ENCODE measurements at places on chromosomes 6 and 20.

- no peak for DNase-seq
Observed at GRCh38 chr6:104252276-104252675, 607.4 kb downstream of the HACE1 start.

DNA sequence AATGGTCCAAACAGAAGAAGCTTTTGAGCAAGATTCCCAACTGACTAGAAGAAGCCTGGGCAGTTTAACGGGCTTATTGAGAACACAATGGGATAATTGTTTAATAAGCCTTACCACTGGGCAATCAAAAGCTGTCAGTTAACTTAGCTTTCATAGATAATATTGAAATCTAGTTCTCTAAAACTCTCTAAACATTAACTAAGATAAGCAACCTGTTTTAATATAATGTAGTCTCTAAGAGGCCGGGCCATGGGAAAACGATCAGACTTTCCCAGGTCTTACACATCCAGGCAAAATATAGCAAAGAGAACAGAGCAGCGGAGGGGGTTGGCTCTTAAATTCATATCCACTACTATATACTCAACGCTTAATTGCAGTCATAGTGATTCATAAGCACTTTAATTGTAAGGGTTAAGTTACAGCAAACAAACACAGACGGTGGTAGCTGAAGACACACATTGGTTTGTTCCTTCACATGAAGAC lies 128.0 kb upstream of the FAM83B start:
- no peak for DNase-seq

GRCh38 chr6:109791301-109791700 lies 100.2 kb downstream of the FIG4 start:
- DNase-seq: no peak

DNA sequence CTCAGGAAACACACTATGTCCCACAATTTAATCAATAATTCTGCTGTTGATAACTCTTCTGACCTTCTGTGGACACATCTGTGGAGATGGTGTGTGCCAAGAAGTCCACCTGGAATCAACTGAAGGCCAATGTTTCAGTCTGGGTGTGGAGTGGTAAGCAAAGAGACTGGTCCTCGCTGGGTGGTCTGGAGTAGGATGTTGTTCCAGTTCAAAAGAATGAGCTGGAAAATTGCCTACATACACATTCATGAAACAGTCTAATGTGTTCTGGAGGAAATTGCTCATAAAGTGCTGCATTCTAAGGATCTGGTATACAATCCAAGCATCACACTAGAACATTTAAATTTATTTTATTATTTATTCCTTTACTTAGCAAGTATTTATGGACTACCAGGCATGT lies 33.9 kb upstream of the TBX18 start:
- DNase-seq: no peak

- DNase-seq: no peak
Observed at GRCh38 chr6:161273274-161273751, 548 bp downstream of the AGPAT4 start.

DNA sequence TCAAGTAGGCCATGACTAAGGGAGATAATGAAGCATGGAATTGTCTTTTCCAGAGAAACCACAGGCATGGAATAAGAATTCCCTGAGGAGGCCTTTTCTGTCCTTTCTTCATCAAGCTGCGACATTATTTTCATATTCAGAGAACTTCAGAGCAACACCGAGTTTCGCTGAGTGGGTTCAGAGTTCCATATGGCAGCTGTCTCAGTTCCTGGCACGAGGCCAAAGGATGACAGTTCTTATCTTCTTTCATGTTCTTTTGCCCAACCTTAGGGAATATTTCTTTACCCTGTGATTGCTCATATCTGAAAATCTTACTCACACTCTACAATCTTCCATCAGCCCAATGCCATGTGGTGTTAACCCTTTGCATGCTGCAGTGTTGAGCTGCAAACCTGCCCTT lies 135.3 kb upstream of the BMP2 start:
- DNase-seq: no peak

- DNase-seq: no peak
Observed at GRCh38 chr6:52496631-52497030, 76.5 kb downstream of the EFHC1 start.

DNA sequence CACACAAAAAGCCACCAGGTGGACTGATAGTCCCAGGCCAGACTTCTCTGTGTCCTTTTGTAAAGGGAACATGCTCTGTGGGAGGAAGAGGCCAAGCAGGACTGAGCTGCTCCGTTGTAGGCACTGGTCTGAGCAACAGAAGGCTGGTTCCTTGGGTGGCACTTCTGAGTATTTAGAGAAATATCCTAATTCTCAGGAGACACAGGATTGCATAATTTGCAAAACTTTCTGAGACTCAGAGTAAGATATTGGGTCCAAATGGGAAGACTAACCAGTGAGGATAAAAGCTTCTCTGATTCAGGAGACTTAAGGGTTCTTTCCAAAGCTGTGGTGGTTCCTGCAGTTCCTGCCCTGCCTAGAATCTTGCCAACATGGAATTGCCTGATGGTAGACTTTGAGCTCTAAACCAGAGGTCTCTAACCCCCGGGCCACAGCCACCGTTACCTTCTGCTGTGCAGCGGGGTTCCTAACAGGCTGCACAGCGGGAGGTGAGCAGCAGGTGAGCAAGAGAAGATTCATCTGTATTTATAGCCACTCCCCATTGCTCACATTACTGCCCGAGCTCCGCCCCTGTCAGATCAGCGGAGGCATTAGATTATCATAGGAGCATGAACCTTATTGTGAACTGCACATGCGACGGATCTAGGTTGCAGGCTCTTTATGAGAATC lies 107.0 kb downstream of the OLIG3 start:
- no peak for DNase-seq

DNA sequence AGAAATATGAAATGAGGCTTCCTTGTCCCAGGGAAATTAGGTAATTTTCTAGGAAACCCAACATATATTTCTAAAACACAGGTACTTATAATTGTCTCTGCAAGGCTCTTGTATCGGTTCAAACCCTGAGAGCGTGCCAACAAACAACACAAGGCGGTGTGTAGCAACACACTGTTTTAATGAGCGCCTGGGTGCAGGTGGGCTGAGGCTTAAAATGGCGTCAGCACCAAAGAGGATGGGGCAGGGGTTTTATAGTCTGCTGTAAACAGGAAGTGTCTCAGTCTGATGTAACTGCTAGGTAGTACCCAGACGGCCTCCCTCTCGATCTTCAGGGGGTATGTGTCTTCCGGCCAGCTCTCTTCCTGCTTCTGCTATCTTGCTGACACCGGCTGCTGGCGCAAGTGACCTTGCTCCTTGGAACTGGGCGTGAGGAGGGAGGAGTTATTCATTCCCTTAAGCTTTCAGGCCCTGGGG lies 69.7 kb downstream of the EPB41L2 start:
- DNase-seq: no peak

DNA sequence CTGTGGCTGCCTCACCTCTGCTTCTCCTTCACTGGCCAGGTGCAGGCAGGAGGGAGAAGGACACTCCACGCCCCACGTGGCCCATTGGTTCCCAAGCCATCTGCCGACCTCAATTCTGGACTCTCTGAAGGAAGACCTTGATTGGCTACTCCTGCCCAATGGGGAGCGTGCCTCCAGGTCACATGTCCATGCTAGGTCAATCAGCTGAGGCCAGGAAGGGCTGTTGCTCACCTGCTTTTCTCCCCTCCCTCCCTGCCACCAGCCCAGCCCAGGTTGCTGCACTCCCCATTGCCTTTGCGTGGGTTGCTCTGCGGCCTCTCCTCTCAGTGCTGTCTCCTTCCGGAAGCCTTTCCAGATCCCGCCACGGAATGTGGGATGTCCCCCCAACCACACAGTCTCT lies 21.9 kb upstream of the CDH4 start:
- DNase-seq: no peak

GRCh38 chr6:163695414-163695864 lies 280.9 kb downstream of the QKI start:
- no peak for DNase-seq

GRCh38 chr20:34705397-34706301 lies 1.5 kb downstream of the TP53INP2 start:
- DNase-seq: no peak

- DNase-seq: no peak
Observed at GRCh38 chr6:82419859-82420258, 56.2 kb downstream of the TPBG start.

GRCh38 chr20:17767624-17768023 lies 67.9 kb downstream of the BANF2 start:
- no peak for DNase-seq

GRCh38 chr6:22271081-22271480 lies 25.8 kb downstream of the PRL start:
- DNase-seq: no peak

DNA sequence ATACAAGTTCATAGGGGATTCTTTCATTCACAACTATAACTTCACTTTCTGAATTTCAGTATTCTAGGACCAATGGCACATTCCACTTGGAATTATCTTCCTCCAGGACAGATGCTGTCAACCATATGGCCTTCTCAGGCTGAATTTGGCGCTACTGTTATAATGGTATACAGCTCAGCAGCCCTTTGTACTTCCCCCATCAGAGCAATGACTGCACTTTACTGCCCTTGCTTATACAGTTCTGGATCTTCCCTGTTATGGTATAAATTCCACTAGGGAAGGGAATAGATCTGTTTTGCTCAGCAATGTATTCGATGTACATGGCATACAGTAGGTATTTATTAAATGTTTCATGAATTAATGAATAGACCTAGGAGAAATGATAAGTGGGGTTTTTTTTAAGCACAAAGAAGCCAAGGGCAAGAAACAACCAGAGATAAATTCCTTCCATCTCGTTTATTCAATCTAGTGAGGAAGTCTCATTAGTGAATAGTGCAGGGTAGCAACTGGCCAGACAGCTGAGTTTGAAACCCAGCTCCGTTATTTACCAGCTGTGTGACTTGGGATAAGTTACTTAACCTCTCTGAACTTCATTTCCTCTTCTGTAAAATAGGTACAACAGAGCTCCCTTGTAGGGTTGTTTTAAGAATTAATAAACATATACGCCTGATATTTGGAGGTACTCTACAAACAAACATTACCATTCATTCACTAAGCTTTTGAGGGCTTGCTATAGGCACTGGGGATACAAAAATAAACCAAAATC lies 97.1 kb upstream of the PRDM1 start:
- no peak for DNase-seq

DNA sequence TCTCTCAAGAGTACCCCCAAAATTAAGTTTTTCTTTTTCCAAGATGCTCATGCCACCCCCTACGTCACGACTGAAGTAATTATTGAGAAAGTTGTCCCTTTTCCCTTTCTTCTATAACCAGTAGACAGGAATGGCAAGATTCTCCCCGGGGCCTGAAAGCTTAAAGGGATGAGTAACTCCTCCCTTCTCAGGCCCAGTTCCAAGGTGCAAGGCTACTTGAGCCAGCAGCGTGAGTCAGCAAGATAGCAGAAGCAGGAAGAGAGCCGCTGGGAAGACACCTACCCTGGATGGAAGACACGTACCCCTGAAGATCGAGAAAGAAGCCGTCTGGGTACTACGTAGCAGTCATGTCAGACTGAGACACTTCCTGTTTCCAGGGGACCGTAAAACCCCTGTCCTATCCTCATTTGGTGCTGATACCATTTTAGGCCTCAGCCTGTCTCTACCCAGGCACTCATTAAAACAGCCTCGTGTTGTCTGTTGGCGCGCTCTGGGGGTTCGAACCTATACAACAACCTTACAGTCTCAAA lies 241.0 kb downstream of the ADGRG6 start:
- no peak for DNase-seq

DNA sequence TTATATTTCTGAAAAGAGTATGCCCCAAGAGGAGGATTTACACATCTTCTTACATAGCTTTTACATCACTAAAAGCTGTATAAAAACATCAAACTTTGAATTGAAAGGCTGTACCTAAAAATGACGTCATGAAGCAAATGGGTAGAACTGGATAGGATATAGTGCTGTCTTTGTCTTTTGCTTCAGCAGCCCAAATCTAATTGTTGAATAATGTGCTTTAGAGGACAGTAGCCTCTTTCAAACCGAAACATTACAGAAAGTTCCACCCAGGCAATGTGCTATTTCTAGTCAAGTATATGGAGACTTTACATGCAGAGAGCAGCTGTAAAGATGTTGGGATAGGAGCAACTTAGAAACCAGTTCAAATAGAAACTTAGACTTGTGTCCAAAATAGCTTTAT lies 51.9 kb downstream of the ADGRG6 start:
- no peak for DNase-seq

GRCh38 chr6:138970856-138971425 lies 17.1 kb downstream of the REPS1 start:
- no peak for DNase-seq

GRCh38 chr20:33719989-33720709 lies at the start of gene PXMP4:
Gene PXMP4 (minus strand): TSS chr20:33720310. CDS start chr20:33720207, 103 bp downstream.
- DNase-seq: peak; percentile 95

DNA sequence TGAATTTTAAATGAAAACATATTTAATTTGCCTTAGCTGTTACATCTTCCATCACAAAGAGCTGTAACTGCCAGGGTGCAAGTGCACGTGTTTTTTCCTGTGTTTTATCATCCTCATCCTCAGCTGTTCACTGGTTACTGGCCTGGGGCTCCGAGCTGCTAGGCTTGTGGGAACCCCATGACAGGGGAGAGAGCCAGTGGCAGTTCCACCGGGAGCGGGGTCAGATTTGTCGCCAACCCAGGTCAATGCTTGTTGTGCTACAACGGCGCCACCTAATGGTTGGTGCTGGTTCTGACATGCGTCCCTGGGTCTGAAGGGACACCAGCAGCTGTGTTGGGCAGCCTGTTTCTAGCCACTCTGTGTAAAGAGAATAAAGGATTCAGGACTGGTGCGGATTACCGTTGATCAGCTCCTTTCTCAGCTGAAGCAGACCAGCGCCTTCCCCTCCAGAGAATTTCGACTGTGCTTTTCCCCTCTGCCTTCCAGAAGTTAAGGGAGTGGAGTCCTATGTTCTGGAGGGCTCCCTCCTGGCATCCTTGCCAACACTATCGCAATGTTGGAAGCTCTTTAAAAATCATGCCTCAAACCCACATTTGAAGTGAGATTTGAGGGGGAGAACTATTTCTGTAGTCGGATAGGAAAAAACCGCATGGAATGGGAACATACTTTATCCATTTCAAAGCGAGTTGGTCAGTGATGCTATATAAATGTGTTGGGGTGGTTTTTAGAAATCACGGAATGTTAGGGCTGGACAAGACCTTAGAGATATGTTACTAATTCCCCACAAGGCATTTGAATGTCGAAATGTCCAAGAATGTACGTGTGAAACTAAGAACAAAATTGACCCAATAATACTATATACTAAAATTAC lies 32.1 kb downstream of the SUMO4 start:
- DNase-seq: peak; percentile 79

DNA sequence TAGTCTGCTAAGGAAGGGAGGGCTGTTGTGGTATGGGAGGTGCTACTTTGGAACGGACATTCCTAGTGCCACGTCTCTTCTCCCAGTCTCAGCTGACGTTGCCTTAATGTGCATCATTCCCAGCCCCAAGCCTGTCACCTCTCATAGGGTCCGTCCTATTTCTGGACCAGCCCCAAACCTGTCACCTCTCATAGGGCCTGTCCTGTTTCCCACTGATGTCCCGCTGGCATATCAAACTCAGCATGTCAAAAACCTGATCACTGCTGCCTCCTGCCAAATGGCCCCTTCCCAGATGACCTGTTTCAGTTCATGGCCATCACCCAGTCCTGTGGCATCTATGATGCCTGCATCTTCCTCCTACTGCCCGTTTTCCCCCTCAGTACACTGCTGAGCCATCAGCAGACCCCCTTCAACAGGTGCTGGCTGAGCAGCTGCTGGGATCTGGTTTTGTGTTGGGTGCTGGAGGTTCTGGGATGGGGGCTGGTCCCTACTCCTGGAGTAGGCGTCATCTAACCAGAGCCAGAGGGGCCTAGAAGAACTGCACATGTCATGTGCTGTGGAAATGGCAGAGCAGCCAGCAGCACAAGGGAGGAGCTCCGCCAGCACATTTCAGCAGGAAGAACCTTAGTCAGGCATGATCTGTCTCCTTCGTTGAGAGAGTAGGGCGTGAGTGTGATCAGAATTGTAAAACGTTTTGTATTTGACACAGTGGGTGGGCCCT lies 3.3 kb downstream of the ENTPD6 start:
- no peak for DNase-seq

Measured in T-cell (primary cell).